ENCODE measurements at places on chromosomes 11 and 22. TPM values are rescaled to one million over a fixed set of nuclear protein-coding genes. Genes with fewer than 3 reads are reported as not detected.

The EP300 gene
- 20.7 TPM for total RNA-seq

The PGA5 gene
- total RNA-seq: not detected

The IFITM10 gene
- 1.4 TPM for total RNA-seq

The SHISA8 gene
- not detected for total RNA-seq

The ESAM gene
- total RNA-seq: 10.8 TPM

The CRYBB1 gene
- not detected for total RNA-seq

GRCh38 chr11:27703481-27703880 is 3.2 kb upstream of the BDNF start:
- peak; percentile 53 for DNase-seq

- DNase-seq: no peak
These were observed 269.2 kb upstream of the SORL1-AS1 start for GRCh38 chr11:121721961-121722360.

DNA sequence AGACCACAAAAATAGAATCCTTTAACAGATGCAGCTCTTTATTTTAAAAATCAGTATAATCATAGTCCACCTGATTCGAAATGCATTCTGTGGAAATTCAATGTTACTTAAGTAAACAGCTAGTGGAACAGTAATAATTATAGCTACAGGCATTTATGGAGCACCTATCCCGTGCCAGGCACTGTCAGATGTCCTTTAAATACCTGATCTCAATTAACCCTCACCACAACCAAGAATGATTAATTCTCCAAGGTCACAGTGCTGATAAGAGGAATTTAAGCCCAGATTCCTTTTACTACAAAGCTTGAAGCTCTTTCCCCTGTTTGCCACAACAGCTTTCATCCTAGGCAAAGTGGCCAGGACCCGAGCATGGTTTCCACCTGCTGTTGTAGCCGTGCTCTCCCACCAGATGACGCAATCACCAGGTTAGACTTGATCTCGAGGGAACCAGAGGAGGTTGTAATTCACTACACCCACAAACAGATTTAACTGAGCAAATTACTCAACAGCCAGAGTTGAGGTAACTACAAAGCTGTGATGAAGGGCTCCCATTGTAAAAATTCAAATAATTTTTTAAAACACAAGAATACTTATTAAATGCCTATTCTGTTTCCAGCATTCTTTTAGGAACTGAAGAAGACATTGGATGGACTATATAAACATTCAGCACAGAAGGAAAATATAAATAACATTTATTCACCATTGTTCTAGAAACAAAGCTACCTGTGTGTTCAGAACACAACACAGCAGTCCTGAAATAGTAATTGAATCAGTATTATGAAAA is 10.3 kb downstream of the PRDM10 start:
- DNase-seq: peak; percentile 53

DNA sequence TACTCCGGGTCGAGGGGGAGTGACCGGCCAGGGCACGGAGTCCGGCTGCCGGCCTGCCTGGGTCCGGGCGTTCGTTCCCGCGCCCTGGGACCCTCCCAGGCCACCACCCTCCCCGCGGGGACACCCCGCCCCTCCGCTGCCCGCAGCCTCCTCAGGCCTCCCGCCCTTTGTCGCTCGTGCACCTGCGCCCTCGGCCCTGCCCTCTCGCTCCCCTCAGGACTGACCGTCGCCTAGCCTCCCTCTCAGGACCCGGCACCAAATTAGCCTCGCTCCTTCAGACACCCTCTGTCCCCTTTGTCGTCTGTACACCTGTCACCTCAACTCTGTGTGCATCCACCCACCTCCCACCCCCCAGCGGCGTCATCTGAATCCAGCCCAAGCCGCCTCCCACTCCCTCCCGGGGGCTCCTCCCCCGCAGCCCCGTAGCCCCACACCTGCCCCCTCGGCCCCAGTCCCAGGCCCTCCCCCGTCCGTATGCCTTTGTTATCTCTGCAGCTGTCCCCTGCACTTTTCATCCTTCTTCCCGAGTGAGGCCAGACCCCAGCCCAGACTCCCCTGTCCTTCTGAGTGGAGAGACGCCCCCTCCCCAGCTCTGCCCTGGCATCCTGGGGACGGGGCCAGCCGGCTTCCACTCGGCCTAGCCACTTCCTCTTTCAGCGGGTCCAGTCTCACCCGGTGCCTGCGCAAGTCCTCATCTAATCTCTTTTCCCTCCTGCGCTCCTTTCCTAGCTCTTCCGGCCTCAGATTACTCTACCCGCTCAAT is 643 bp downstream of the TIGD3 start:
- peak; percentile 11 for DNase-seq

GRCh38 chr11:70572974-70573260 is 174.6 kb downstream of the CTTN start:
- no peak for DNase-seq

- DNase-seq: no peak
These were observed 11.2 kb upstream of the RAB3IL1 start for GRCh38 chr11:61928606-61929005.

GRCh38 chr22:48492366-48493320 is 1335.0 kb downstream of the BRD1 start:
- DNase-seq: peak; percentile 58

GRCh38 chr11:109864151-109864661 is 229.0 kb upstream of the ZC3H12C start:
- peak; percentile 15 for DNase-seq
